ENCODE measurements at places on chromosomes 11 and 22. TPM values are rescaled to one million over a fixed set of nuclear protein-coding genes. Genes with fewer than 3 reads are reported as not detected.
A peak's percentile ranks its signal among the peaks of the same experiment; 100 is the strongest.

DNA sequence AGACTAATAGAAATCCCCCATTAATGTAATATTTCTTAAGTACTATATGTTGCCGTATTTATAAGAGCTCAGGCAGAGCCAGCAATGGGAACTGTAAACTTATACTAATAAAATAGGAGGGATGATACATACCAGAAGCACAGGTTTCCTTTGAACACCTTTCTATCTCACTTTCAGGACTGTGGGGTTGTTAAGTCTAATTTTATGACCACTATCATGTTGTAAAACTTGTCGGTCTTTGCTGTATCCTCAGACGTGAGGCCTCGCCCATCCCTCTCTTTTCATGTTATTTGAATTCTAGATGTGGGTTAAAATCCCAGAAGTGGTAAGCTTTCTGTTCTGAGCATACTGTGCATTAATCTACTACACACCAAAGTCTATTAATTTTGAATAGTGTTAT, 1083.5 kb upstream of the TENM4 start:
- DNase-seq: no peak

DNA sequence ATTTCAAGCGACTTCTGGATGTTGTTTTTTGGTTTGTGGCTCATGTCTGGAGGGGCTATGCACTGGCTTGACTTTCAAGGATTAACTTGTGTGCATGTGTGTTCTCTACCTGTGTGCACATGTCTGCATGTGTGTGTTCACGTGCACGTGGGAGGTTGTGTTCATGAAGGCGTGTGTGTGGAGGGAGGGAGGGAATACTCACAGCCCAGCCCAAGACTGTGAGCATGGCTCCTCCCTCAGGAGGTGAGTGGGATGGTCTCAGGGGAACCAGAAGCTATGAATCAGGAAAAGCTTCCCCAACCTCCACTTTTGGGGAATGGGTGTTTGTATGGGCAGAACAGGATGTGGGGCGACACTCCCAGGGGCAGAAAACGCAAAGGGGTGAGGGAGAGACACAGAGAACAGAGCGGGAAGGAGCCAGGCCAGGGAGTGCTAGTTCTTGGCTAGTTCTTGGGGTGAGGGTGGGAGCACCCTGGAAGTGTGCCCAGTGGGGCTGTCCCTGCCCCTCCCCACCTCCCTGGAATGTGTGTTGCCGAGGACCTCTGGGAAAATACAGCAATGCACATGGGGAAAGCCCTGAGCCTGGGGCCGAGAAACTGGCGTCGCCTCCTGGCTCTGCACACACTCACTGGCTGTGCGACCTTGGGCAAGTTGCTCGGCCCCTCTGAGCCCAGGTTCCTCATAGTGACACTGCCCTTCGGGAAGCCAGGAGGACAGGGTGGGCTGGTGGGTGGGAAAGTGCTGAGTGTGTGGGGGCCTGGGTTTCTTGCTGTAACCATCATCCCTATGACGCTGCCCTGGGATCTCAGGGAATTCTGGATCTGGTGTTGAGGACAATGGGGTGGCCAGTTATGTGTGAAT, 16.9 kb upstream of the ALX4 start:
- DNase-seq: no peak

- DNase-seq: no peak
These were observed 234.4 kb upstream of the E2F8 start for GRCh38 chr11:19474954-19475721.

- no peak for DNase-seq
These were observed 43.0 kb upstream of the ZBED5 start for GRCh38 chr11:10900681-10901415.

- peak; percentile 81 for DNase-seq
These were observed 4.5 kb upstream of the BCL9L start for GRCh38 chr11:118930094-118930712.

- DNase-seq: no peak
These were observed 62.4 kb upstream of the ZBED5 start for GRCh38 chr11:10920205-10920604.

DNA sequence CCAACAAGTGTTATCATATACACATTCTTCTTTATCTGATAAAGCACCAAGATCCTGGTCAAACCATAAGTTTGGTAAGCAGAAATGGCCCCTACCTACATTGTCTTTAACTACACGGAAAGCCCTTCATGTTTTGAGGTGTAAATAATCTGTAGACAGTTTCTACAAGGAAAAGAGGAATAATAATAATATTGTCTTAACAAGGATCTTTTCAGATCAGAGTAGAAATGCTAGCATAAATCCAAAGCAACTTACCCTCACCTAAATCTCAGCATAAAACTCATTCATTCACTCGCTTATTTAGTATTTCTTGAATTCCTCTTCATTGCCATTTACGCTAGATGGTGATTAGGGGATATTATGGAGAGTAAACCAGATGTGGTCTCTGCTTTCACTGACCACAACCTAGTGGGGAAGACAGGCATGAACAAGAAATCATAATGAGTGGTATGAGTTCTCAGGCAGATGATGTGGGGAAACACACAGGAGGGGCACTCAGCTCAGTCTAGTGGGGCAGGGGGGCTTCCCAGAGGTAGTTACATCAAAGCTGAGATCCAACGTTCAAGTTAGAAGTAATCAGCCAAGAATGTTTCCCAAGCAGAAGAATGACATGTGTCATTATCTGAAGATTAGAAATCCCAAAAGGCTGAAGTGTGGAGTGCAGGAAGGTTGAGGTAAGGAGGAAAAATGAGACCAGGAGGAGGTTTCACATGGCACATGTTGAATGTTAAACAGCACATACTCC, 65.4 kb upstream of the ZC3H12C start:
- no peak for DNase-seq

ADORA2A gene
- 4.6 TPM for total RNA-seq

NPAS4 gene
- total RNA-seq: 0.18 TPM

PARVG gene
- total RNA-seq: 9.5 TPM

OR2AG1 gene
- total RNA-seq: not detected
